Activated T-cell treated with anti-CD3 and anti-CD28 coated beads, Interleukin-2, amount 50 U/mL, for 72 hours (primary cell): ENCODE measurements at places on chromosomes 3 and 15. TPM values are rescaled to one million over a fixed set of nuclear protein-coding genes. Genes with fewer than 3 reads are reported as not detected.

GRCh38 chr15:63013052-63013808, 29.3 kb upstream of the TPM1 start:
- DNase-seq, result no peak

- peak; percentile 20 for DNase-seq
These were observed 67.3 kb downstream of the MORC1 start for GRCh38 chr3:109050591-109051167.

DNA sequence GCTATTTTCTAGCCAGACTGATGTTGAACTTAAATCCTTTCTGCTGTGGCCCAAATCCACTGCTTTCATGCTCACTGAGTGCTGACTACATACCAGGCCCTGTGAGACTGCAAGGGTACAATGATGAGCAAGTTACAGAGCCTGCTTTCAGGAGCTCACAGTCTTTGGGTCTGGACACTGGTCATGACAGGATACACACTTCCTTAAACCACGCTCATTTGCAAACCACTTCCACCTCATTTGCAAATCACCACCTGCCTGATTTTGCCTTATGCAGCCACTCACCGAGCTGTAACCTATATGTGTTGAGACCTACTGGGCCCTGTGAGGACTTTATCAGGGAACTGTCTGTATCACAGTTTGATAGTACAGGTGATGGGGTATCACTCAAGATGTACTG, 50.2 kb upstream of the LRRC58 start:
- no peak for DNase-seq

- DNase-seq, result no peak
These were observed 31.0 kb downstream of the PLXNA1 start for GRCh38 chr3:127013758-127014535.

GRCh38 chr3:50423543-50423942, 64.2 kb upstream of the TMEM115 start:
- no peak for DNase-seq

GRCh38 chr3:37346227-37347005, 172.0 kb upstream of the LRRFIP2 start:
- DNase-seq, result no peak

DNA sequence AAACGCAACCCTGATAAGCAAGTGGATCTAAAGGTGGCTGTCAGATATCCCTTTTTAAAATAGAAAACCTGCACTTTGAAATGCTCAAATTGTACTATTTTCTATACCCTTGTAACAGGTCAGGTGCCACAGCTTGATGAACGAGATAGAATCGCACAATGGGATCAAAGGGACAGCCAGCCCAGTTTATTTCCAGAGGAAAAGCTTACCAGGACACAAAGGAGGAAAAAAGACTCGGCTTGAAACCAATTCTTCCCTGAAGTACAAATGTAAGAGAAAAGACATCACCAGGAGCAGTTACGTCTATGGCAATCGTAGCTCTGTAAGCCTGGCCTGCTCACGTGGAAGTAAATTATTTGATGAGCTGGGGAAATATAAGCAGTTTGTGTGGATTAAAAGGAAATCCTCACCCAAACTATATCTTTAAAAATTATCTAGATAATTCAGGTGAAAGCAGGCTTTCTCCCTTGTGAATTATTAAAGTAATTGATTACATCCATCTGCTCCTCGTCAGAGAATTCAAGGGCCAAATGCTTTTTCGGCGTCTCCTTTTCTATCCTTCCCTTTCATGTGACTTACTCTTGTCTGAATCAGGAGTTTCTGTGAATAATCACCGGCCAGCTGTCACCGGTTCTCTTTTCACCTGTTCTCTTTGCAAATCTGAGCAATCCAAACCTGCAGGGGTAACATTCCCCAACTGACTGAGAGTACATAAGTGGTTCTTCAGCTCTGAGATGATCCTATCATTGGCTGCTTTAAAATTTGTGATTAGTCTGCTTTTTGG, 339.2 kb upstream of the ONECUT1 start:
- DNase-seq, result no peak

DNA sequence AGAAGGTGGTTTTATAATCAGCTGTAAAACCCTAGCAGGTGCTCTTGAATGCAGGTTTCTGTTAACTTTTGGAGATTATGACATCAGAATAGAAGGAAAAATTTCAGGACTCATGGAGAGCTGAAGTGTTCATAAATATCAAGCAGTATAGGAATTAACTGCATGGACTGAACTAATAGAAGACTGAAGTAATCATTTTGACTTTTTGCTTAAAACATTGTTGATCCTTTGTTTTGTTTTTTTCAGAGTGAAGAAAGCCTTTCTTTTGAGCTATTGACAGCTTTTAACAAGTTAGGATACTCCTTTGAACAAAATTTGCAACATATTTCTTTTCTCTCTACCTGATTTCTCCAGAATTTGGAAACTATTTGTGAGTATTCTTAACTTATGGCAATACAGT, 70.6 kb upstream of the DAZL start:
- no peak for DNase-seq

- no peak for DNase-seq
These were observed 34.8 kb downstream of the UBE2E1 start for GRCh38 chr3:23840521-23840920.

- DNase-seq, result no peak
These were observed 50.7 kb upstream of the SEC61A1 start for GRCh38 chr3:128001576-128001975.

DNA sequence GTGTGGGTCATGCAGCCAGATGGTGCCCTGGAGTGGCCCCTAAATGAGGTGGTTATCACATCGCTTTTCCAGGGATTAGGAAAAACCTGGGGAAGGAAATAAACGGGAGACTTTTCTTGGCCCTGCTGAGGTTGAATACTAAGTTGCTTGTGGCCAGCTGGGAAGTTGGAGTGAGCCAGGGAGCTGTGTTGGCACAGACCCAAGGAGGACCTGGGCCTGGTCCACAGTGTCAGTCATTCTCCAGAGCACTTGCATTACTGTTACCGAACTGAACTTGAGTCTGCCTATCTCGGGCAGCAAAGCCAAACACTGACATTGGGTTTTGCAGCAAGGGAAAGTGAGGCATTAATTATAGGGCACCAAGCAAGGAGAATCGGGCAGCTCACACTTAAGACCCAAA, 339.0 kb downstream of the GABRB3 start:
- DNase-seq, result no peak

DNA sequence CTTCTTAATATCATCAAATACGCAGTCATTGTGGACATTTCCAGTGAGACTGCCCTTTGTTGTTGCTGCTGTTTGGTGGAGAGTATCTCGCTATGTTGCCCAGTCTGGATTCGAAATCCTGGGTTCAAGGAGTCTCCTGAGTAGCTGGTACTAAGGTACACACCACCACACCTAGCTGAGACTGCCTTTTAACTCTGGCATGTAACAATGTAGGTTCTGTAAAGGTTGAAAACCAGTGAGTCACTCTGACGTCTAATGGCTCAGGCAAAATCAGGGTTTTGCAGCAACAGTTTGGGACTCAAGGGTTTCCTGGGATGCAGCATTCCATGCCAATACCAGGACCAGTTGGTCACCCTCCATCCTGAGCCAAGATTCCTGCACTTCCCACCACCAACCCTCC, 52.2 kb downstream of the AQP9 start:
- no peak for DNase-seq

- no peak for DNase-seq
These were observed 332.3 kb upstream of the SUCLG2 start for GRCh38 chr3:67986706-67987105.

DNA sequence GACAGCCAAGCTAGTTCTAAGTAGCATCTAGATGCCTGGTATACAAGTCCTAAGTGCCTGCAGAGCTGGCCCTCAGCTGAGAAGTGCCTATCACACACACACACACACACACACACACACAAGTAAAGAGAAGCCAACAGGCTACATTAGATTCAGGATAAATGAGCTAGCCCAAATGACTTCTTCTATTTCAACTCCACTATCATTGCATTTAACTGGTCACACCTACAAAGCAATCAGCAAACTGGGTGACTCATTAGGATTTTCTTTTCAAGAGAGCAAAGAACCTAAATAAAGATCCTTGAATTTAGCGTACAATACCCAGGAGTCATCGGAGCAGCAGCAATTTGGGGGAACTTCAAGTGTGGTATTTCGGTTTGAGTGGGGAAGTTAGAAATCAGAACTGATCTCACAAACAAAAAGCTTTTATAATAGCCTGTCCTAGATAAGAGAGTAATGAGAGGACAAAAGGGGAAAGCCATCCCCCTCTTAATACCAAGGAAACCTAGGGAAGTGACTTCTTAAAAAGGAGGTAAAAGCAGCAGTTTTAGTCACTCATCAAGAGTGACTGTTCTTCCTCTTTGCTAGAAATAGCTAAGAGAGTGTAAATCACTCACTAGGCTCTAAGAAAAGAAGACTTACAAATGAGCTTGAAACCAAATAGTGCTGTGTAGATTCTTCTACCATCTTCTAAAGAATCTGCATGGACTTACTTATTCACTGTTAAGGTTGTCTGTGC, 112.7 kb downstream of the TNIK start:
- no peak for DNase-seq

DNA sequence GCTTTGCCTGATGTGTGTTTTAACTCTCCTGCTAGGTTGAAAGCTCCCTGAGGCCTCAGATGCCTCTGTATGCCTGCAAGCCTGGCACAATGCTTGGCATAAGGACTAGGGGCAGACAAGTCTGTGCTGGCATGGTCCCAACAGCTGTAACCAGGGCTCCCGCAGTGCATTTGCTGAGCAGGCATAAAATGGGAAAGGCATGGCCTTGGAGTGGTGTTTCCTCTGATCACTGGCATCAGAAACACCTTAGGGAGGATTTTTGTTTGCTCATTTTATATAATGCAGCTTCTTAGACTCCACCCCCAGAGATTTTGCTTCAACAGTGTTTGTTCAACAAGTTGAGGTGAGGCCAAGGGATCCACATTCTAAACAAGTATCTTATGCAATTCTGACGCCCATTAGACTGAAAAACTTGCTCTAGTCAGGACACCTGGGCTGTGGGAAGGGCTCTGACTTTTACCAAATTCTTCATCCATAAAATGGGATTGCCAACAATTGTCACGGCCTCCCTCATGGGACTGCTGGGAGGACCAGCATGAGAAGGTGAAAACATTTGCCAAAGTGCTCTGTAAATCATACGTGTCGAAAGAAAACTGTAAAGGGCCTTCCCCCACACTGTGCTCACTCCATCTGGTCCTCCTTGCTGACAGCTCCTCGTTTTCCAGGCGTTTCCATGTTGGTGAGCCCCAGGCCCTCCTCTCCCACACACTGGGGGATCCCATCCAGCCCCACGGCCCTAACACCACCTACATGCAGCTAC, 43.1 kb downstream of the STARD5 start:
- no peak for DNase-seq

DNA sequence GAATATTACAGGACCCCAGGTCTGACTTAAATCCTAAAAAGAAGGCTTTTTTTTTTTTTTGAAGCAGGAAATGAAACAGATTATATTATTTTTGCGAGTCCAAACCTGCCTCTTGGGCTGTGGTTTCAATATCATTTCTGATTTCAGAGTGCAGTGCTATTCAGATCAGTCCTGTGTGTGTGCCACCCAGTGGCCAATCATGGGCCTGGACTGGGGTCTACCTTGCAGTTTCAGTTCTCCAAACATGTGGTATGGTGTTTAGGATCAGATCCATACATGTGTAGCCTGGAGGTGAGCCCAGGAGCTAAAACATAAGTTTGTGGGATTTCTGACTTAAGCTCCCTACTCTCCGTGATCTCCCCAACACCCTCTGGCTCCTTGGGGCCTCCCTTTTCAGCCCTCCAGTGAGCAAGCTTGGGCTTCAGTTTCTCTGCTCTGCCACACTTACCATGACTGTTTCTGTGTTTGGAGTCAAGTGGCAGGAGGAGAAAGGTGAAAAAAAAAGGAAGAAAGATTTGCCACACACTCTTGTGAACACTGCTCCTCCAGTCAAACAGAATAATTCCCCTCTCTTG, 12.1 kb upstream of the THSD4 start:
- DNase-seq, result no peak

DNA sequence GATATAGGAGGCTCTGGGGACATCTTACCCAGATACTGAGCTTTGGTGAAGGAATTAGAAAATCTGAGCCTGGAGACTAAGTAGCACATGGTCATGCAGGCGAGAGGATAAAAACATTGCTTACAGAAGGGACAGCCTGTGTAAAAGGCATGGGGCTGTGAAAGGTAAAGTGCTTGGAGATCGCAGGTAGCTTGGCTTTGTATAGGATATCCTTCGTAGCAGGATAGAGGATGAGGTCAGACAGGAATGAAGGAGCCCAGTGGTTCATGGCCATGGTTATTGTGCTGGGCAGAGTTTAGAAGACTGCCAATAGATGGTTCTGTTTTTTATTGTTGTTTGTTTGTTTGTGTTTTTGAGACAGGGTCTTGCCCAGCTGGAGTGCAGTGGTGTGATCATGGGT, 82.5 kb downstream of the SLMAP start:
- no peak for DNase-seq

GRCh38 chr3:129278966-129279906, 566 bp downstream of the HMCES start:
- peak; percentile 68 for DNase-seq

GRCh38 chr15:29087521-29088285, 181.9 kb downstream of the NSMCE3 start:
- DNase-seq, result no peak

- no peak for DNase-seq
These were observed 116.3 kb downstream of the MITF start for GRCh38 chr3:69855436-69856162.

DNA sequence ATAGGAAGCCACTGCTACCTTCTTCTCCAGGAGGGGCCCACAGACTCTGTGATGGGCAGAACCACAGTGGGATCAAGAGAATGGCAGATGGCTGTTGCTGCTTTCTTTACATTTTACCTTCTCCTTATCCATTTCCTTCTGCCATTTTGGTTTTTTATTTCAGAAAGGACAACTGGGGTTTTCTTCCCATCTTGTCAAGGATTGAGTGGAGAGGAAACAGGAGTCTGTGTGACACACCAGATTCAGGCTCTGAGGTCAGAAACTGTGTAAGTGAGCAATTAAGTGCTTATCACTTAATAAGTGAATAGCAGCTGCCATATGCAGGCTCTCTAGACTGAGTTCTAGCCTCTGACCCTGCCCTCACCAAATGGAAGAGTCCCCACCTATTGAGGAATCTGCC, 47.3 kb downstream of the ITGB5 start:
- no peak for DNase-seq

The OIP5 gene
- 15.3 TPM for total RNA-seq

The PPIB gene
- total RNA-seq, result 228 TPM

The LRRC3B gene
- total RNA-seq, result not detected

The ARRDC4 gene
- total RNA-seq, result 1.8 TPM

The CLRN1 gene
- not detected for total RNA-seq

The RCCD1 gene
- total RNA-seq, result 27.6 TPM

The UROC1 gene
- not detected for total RNA-seq

The IQCF5 gene
- total RNA-seq, result not detected

The SLC24A5 gene
- not detected for total RNA-seq

The GOLGA8K gene
- not detected for total RNA-seq

The HTR3E gene
- not detected for total RNA-seq

The HACL1 gene
- 25.2 TPM for total RNA-seq

The ACTRT3 gene
- total RNA-seq, result 0.46 TPM

The PRR20G gene
- total RNA-seq, result not detected

The TOPAZ1 gene
- total RNA-seq, result not detected

The ATG3 gene
- 52.0 TPM for total RNA-seq

The GP5 gene
- total RNA-seq, result 1.6 TPM

The BNC1 gene
- total RNA-seq, result not detected

The GATA2 gene
- 2.9 TPM for total RNA-seq

The GOLGA8G gene
- not detected for total RNA-seq

The LIPC gene
- total RNA-seq, result 2.2 TPM

The FBXL22 gene
- total RNA-seq, result 1.3 TPM

The WDR76 gene
- 76.3 TPM for total RNA-seq

The ARL6IP5 gene
- total RNA-seq, result 106 TPM

The SERPINI1 gene
- 3.7 TPM for total RNA-seq

The ZNF592 gene
- total RNA-seq, result 33.5 TPM

The CEP97 gene
- 23.5 TPM for total RNA-seq

The CDHR4 gene
- 0.39 TPM for total RNA-seq

The SNTN gene
- total RNA-seq, result not detected
